ENCODE measurements at places on chromosomes 11 and 22. TPM values are rescaled to one million over a fixed set of nuclear protein-coding genes. Genes with fewer than 3 reads are reported as not detected.

SOX6 gene
- total RNA-seq = 0.28 TPM

NADSYN1 gene
- 137 TPM for total RNA-seq

GLYAT gene
- total RNA-seq = not detected

CDC42BPG gene
- 1.1 TPM for total RNA-seq

PANX3 gene
- total RNA-seq = not detected

TESMIN gene
- total RNA-seq = 0.19 TPM

ACAT1 gene
- total RNA-seq = 71.0 TPM

GAL3ST3 gene
- not detected for total RNA-seq

SERHL2 gene
- total RNA-seq = 3.6 TPM
